NCI-H446 (cell line): ENCODE measurements at places on chromosomes 2 and 18.

DNA sequence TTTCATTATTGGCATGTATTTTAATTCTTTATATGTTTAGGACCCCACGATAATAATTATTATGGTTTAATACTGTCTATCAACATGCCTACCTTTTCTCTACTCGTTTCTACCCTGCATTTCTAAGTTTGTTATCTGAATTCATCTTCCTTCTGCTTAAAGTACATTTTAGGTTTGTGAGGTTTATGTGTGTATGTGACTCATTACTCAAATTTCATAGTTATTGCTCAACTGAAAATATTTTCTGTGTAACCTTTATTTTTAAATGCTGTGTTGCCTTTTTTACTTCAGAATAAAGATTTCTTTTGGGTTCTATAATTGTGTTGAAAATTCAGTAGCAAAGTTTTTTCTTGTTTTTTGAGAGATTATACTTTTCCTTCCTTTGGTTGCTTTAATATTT lies 933.9 kb upstream of the LRRTM1 start:
- DNase-seq, result no peak

- DNase-seq, result no peak
Measured at GRCh38 chr18:8942909-8943545, 159.5 kb upstream of the NDUFV2 start.

GRCh38 chr18:77103991-77104531 lies 28.5 kb downstream of the MBP start:
- DNase-seq, result no peak

- DNase-seq, result no peak
Measured at GRCh38 chr2:168085801-168086361, 161.5 kb downstream of the STK39 start.

DNA sequence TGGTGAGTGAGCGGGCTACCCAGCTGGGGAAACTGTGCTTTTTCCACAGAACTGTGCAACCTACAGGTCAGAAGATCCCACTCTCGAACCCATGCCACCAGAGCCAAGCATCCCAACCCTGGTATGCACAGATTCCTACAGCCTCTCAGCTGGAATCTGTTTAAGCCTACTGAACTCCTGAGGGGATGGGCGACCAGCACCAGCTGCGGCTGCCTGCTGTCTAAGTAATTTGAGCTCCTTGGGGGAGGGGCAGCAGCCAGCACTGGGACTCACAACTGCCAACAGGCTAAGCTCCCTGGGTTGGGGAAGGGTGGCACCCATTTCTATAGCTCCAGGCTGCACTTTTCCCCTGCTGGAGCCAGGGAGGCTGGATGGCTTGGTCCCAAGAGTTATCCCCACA lies 11.8 kb downstream of the CYP27C1 start:
- DNase-seq, result peak; percentile 7

DNA sequence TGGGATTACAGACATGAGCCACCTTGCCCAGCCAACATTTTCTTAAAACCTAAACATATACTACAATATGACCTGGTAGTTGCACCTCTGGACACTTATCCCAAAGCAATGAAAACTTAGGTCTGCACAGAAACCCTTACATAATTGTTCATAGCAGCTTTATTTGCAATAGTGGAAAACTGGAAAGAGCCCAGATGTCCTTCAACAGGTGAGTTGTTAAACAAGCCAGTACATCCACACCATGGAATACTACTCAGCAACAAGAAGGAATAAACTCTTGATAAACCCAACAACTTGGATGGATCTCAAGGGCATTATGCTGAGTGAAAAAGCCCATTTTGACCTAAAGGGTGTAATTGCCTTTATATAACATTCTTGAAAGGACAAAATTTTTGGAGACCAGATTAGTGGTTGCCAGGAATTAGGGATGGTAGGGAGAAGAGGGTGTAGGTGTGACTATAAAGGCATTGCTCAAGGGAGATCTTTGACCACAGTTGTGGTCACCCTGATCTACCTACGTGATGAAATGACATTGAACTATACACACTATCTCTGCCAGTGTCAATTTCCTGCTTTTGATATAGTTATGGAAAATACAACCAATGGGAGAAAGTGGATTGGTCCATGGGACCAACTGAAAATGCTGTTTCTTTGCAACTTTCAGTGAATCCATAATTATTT lies 11.9 kb upstream of the AMMECR1L start:
- no peak for DNase-seq
